ENCODE measurements at places on chromosomes 11 and 22.

DNA sequence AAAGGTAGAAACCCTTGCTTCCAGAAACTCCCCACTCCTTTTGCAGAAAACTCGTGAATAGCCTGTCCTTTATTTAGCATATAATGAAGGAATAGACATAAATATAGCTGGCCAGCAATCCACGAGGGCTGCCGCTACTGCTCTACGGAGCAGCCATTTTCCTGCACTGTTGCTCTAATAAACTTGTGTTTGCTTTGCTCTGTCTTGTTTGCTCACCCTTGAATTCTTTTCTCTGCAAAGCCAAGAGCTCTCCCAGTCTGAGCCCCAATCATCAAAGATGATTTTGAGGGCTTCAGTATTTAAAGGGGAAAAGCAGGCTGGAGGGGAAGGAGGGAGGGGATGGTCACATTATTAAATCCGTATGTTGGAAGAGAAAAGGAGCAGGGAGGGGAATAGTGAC is 16.6 kb upstream of the CHKA start:
- no peak for DNase-seq

DNA sequence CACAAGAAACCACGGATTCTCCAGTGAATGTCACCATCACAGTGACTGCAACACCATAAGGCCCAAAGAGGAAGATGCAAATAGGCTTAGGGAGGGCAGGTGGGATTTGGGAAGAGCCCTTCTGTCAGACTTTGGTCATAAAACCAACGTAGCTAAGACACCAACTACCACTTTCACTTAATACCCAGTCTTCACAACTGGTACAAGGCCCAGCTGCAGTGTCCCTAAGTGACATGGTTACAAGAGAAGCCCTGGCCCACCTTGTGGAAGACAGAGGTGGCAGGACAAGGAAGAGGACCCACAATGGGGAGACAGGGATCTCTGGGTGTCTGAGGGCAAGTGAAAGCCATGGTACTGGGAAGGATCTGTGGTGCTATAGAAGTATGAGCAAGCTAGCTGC is 10.0 kb downstream of the VSIG10L2 start:
- no peak for DNase-seq

GRCh38 chr22:22897091-22897490 is 9.5 kb downstream of the IGLL5 start:
- no peak for DNase-seq

DNA sequence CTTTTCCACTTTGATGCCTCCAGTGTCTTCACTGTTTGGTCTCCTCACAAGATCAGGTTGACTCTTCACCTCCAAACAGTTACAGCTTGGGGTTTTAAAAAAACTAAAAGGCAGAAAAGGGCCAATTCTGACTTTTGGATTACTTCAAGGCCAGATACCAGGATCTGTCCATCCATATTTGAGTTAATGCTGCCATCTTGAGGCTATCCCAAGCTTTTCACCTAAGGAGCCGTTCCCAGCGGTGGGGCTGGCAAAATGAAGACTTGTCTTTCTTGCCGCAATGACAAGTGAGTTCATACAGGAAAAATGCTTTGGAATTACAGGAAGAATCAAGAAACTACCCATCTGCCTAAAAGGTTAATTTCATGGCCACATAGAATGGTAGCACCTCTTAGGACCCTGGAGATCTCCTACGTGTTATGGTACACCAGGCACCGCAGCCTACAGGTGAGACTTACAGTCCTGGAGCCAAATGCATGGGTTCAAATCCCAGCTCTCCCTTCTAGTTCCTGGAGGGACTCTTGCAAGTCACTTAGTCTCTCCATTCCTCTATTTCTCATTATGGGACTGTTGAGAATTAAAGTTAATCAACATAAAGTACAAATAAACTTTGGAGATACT is 6.0 kb upstream of the OR5B21 start:
- peak; percentile 65 for DNase-seq

GRCh38 chr11:34721646-34722045 is 100.8 kb downstream of the EHF start:
- no peak for DNase-seq

Data from hematopoietic multipotent progenitor cell treated with erythropoietin and hydrocortisone succinate and interleukin-3 and kit ligand, for 8 days (in vitro differentiated cells).